ENCODE measurements at places on chromosomes 16 and 17.

- no peak for DNase-seq
These were observed 33.9 kb upstream of the MLKL start for GRCh38 chr16:74734361-74735161.

- DNase-seq: no peak
These were observed 42.9 kb upstream of the DNAH17 start for GRCh38 chr17:78620099-78620498.

DNA sequence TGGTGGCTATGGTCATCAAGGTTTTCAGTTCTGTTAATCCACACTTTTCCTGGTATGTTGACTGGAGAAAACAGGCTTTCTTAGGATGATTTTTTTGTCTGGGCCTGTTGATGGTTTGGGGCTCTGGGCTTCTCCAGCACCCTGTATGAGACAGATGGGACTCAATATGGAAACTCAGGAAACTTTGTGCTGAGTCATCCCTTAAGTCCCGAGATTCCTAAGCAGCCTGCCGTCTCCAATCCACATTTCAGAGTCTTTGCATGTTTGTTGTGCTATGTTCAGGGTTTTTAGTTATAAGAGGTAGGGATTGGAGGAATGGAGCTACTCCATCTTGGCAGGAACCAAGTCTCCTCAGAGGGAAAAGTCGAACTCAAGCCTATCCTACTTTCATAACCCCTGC is 253.3 kb upstream of the FOXF1 start:
- no peak for DNase-seq

GRCh38 chr17:49473900-49474751 is 21.0 kb upstream of the NGFR start:
- DNase-seq: no peak

Measured in NCI-H1436 treated with DMSO at 0.1 percent for 48 hours (cell line).